AG10803 (cell line): ENCODE measurements at places on chromosomes 2 and 18.

DNA sequence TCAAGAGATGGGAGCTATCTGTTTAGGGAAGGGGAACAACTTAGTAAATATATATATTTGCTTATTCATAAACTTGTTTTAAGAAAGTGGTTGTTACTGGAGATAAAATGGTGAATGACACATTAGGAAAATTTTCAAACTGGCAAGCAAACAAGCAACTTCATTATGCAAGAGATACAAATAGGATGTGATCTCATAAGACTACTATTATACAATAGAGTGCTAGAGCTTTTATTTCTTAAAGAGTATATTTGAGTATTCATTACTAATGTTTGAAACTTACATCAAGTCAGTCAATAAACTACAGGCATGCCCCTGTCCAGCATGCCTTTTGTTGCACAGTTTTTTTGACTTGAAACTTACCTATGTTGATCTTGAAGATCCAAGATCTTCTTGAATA lies 355.2 kb upstream of the KCNJ3 start:
- no peak for DNase-seq

DNA sequence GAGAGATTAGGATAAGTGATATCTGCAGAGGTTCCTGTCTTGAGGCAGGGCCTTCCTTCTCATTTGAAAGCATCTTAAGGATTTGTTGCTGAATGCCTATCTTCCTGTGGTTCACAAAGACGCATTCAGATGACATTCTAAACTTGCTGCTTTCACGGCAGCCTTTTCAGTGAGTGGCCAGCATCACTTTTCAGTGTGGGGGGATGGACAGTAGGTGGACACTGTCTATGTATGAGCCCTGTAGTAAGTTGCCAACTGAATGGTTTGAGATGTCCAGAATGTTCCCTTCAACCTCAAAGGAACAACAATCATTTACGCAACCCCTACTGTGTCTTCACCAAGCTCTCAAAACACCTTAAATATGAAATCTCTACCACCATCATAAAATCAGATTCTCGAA lies 46.6 kb downstream of the SETBP1 start:
- DNase-seq, result no peak

GRCh38 chr2:85588236-85588635 lies 4.0 kb downstream of the VAMP5 start:
- no peak for DNase-seq

DNA sequence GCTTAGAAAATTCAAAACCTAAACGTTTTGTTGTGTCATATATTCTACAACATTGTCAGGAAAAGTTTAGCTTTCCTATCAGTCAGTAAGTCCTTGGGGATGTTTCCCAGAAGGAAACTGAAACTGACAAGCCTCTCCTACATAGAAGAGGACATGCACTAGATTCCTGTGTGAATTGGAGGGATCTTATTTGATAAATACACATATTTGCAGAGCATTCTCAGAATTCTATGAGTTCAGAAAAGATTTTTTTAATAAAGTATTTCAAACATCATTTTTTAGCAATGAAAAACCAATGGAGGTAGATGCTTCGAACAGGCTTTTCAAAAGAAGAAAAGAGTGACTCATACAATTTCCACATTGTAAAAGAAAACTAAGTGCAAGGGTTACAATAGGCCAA lies 1706.7 kb downstream of the SUCLG1 start:
- no peak for DNase-seq

DNA sequence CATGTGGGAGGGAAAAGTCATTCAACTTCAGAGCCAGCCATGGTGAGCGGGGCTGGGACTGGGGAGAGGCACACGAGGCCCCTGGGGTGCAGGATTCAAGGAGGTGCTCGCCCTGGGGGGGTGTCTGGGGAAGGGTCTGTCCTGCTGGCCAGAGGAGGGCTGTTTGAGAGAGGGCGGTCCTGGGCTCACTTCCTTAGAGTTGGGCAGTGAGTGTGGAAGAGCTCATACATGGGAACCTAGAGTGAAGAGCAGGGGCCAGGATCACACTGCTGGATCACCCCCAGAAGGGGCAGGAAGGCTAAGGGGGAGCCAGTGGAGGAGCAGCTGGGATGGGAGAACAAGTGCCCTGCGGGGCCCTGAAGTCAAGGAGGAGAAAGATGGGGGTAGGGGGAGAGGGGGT lies 6.5 kb downstream of the SH3BP4 start:
- no peak for DNase-seq

- DNase-seq, result no peak
Measured at GRCh38 chr2:1421731-1422130, 8.5 kb downstream of the TPO start.

GRCh38 chr18:3581890-3582289 lies 131.9 kb downstream of the TGIF1 start:
- no peak for DNase-seq

- DNase-seq, result no peak
Measured at GRCh38 chr2:24022975-24023575, 13.2 kb downstream of the MFSD2B start.

GRCh38 chr2:224851811-224852210 lies 135.6 kb upstream of the CCDC195 start:
- DNase-seq, result no peak

GRCh38 chr18:50791599-50792438 lies 28.0 kb downstream of the MRO start:
- DNase-seq, result no peak

DNA sequence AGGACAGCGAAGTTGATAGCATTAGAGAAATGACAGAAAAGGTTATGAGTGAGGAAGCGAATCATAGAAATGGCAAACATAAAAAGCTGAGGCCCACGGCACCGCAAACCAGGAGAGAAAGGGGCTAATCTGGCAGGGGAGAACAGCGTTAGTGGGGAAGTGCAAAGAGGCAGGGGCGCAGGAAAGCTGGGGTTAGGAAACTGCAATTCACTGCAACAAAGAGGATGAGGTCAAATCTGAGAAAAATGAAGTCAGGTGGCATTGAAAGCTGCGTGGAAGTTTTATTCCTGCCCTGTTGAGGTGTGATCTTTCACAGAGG lies 653 bp upstream of the ABI2 start:
- no peak for DNase-seq

DNA sequence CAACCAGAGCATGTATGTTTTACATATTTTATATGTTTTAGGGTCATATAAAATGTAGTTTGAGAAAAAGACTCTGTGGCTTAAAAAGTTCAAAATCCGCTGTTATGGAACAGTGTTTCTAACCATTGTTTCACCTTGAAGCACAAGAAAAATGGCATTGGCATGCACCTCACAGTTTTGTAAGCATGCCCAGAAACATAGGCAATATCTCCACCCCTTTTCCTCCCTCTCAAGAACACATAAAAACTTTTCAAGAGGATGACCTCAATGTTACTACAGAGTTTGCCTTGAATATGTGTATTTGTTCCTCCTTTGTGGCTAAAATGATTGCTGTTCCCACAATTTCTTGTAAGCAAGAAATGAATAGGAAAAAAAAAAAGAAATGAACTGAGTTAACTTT lies 29.3 kb upstream of the SLC40A1 start:
- peak; percentile 32 for DNase-seq

DNA sequence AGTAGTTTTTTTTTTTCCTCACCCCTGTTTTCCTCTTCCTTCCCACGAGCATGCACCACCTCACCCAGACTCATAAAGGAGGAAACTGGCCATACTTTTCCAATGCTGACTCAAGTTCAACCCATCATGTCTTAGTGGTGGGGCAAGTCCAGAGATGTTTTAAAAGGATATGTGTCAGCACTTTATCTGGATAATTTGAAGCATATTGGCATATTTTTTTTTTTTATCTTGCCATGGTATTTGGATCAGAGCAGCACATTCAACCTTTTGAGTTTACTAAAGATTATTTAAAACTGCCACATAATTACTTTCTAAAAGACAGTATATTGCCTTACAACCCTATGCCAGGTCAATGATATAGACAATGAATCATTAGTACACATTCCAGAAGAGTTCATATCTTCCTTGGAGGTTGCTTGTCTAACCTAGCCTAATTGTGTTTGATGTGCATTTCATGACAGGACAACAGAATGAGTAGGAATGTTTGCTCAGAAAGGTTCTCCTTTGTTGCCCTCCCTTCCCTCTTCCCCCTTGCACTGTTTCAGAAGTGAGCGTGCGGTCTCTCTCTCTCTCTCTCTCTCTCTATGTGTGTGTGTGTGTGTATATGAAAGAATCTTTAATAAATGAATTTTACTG lies 950.7 kb upstream of the FAM98A start:
- no peak for DNase-seq

- DNase-seq, result no peak
Measured at GRCh38 chr2:35962585-35963146, 392.9 kb upstream of the CRIM1 start.
